Stimulated activated CD4-positive, alpha-beta T cell treated with anti-CD3 and anti-CD28 coated beads, Interleukin-15, amount 100 ng/mL, for 1 hour (primary cell): ENCODE measurements at places on chromosomes 12 and 14.
A peak's percentile ranks its signal among the peaks of the same experiment; 100 is the strongest.

DNA sequence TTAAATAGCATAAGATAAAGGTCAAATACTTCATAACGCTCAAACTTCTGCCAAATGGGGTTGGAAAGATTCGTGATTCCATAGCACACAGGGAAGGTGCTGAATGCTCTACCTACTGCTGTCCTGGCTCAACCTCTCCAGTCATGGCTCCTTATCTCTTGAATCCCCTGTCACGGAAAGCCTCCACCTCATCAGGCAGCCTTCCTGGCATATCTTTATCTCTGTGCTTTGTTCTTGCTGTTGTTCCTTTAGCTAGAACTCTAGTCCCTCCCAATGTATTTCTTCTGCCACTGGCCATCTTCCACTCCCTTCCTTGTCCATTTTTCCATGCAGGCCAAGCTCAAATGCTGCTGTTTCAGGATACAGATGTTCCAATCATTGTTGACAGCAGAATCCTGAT lies 26.9 kb upstream of the TUNAR start:
- DNase-seq, result no peak

- no peak for DNase-seq
These were observed 219.3 kb downstream of the C12orf50 start for GRCh38 chr12:87809916-87810315.

DNA sequence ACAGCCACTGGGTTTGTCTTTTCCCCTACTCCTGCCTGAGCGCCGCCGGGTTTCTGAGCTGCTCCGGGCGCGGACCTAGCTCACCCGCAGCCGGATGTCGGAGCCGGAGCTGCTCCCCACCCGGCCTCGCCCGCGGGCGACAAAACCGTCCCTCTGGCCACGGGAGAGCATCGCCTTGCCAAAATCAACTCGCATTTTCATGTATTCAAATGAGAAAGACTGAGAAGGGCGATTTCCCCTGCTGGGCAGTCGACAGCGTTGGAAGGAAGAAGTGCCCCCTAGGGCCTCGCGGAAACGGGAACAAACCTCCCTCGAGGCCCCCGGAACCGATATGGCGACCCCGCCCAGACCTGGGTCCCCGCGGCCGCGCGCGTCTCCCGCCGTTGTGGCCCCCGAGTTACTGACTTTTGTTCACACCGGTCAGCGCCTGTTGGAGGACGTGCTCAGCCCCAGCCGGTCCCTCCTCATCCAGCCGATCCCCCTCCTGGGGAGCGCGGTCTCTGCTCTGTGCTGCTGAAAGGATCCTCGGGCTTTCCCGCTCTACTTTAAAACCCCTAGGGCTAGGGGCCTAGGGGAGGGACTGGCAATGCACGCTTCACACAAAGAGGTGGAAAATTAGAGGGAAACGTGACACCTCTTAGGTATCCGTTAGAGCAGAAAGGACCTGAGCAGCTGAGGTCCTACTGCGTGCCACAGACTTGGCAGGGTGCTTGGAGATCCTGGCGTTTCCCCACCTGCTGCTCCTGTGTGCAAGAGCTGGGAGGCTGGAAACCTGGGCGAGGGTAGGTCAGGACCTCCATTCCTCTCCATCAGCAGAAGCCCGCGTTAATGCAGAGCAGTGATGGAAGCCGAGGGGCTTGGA lies 4.3 kb downstream of the TTC6 start:
- no peak for DNase-seq

DNA sequence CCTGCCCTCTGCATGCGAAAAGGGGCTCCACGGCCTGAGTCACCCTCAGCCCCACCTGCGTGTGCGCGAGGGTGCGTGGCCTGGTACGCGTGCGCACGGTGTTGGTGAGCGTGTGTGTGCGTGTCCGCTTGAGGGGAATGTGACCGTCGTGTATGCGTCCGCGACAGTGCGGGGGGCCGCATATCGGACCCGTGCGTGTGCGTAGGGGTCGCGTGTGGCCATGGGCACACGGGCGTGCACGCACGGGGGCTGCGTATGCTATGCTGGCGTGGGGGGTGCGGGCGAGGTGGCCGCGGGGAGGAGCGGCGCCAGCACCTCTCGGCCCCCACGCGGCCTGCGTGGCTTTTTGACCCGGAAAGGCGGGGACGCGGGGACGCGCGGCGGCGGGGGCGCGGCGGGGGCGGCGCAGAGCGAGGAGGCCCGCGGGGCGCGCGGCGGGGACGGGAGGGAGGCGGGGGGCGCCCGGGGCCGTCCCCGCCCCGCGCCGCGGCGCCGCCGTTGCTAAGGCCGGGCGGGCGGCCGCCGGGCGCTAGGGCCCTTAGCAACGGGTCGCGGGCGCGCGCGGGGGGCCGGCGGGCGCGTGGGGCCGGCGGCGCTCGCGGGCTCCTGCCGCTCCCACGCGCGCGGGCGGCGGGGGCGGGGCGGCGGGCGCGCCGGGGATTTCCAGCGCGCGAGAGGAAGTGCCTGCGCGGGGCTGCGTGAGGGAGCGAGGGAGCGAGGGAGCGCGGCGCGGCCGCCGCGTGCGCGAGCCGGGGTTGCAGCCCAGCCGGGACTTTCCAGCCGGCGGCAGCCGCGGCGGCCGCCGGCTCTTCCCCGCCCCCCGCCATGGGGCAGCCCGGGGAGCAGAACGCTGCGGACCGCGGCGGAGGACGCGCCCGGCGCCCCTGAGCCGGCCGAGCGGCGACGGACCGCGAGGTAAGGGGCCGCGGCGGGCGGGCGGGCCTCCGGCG lies at the start of gene TRAF3:
TRAF3 (plus strand) TSS at position 689 of the 950 bp plus-strand sequence. CDS start 92,753 bp downstream, outside the sequence.
- peak; percentile 79 for DNase-seq

GRCh38 chr12:57488402-57489156 lies 711 bp downstream of the MARS1 start:
- no peak for DNase-seq

DNA sequence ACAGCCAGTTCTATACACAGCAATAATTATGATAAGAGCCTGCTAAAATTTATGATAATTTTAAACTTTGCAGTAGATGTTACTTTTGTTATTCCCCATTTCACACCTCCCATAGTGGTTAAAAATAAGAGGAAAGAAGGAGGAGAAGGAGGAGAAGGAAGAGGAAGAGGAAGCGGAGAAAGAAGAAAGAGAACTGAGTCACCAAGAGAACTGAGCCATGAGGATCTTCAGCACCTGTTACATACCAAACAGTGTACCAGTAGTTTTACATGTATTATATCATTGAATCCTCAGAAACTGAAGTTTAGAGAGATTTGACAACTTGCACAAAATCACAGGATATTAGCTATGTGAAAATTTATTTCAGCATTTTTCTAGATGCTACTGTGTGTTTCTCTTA lies 3.9 kb downstream of the CD163 start:
- no peak for DNase-seq

DNA sequence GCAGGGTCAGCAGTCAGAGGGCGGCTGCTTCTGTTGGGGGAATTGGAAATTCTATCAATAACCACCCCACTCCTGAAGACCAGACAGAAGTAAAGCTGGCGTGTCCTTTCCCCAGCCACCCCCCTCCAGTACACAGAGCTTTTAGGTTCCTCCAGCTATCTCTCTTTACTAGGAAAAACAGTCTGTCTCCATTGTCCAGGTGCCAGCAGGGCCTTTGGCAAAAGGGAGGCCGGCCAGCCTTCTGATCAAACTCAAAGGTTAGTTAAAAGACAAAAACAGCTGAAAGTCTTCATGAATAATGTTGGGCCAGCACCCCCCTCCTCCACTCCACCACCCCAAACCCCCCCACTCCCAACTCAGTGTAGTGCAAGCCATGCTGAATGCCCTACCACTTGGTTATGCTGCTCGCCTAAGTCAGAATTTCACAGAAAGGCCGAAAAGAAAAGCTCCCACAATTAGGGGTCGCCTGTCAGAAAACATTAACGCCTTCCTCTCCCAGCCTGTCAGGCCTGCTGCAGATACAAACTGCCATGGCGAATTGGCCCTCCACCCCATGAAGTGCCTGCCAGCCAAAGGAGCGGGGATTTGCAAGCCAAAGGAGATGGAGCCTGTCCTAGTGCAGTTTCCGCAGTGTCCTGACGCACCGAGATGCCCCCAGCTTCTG lies 8.9 kb downstream of the ASCL1 start:
- no peak for DNase-seq

GRCh38 chr12:4557586-4557985 lies 4.4 kb upstream of the DYRK4 start:
- no peak for DNase-seq

- no peak for DNase-seq
These were observed 37.4 kb downstream of the NOC4L start for GRCh38 chr12:132181570-132182200.

- no peak for DNase-seq
These were observed 176.8 kb downstream of the APAF1 start for GRCh38 chr12:98821866-98822265.

- no peak for DNase-seq
These were observed 106.9 kb upstream of the ATF7IP start for GRCh38 chr12:14258575-14258940.

DNA sequence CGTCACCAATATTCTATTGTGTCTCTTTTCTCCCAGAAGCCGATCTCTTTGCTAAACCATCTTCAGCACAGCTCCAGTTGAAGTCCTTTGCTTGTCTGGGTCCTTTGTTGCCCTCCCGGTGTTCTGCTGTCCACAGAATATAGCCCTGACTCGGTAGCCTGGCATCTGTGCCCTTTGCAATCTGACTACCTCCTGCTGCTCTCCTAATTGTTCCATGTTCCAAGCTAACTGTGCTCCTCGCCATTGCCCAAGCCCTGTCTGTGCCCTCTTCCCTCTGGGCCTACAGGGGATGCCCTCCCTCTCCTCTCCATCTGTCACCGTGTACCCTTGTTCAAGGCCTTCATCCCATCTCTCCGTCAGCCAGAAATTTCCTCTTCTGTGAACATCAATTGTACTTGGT lies 306.3 kb downstream of the APAF1 start:
- DNase-seq, result no peak

GRCh38 chr12:124646385-124647230 lies 79.2 kb upstream of the NCOR2 start:
- DNase-seq, result peak; percentile 52

GRCh38 chr12:93098077-93098476 lies 169.0 kb upstream of the EEA1 start:
- DNase-seq, result peak; percentile 12

DNA sequence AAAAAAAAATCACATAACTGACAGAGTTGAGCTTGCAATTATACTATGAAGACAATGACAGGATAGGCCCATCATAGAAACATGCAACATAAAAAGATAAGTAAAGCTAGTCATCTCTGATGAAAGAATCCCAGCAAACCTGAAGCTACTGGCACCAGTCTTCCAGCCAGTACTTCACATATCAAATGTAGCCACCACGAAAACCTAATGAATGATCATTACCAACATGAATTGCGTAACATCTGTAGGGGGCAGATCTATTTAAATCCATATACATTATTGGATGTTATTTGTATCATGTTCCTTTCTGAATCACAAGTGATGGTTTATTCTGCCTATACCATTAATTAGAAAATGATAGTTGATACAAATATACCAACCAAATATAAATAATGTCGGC lies 73.9 kb downstream of the BCAT1 start:
- DNase-seq, result no peak

DNA sequence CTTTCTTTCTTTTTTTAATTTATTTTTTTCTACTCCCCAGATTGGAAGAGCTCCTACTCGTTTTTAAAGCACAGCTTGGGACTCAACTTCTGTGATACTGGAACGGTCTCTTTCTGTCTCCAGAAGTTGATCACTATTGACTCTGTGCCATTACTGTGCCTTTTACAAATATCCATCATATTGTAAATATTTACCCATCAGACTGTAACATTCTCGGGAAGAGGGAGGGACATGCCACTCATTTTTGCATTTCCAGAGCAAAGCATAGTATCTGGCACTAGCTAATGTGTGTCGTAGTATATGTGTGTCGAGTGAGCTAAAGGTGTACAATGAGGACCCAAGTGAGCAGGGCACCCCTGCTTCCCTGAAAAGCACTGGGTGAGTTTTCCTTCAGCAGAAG lies 24.0 kb upstream of the GSG1 start:
- DNase-seq, result no peak

GRCh38 chr12:104427547-104427938 lies 29.2 kb upstream of the CHST11 start:
- DNase-seq, result no peak

DNA sequence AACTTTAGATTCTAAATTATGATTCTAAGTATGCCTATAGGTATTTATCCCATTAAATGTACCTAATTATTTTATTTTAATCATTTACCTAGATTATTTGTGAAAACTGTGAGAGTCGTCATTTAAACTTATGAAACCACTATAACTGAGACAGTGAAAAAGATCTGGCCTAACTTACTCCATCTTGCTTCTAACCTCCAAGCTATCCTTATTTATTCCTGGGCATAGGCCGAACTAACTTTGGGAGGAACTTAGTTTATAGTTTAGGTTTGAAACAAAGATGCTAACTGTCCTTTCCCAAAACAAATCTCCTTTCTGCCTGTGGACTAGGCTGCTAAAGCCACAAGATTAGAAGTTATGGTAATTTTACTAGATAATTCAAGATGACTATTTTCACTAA lies 79.7 kb upstream of the PPP2R5C start:
- no peak for DNase-seq

DNA sequence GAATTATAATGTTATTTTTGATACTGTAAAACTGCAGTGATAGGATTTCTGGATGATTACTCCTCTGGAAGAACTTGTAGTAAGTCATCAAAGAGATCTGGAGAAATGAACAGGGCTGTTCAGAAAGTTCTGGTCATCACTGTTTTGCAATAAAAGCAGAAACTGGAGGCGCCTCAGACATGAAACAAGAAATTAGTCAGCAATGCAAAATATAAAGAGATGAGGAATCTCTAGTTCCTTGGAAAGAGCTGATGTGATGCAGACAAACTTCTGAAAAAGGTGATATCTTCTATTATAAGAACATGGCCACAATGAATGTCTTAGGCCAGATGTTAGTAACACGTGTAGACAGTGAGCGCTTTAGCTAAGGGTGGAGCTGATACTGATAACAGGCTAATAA lies 9.5 kb downstream of the ACIN1 start:
- no peak for DNase-seq

- no peak for DNase-seq
These were observed 1.4 kb upstream of the HMGA2 start for GRCh38 chr12:65822732-65823512.

DNA sequence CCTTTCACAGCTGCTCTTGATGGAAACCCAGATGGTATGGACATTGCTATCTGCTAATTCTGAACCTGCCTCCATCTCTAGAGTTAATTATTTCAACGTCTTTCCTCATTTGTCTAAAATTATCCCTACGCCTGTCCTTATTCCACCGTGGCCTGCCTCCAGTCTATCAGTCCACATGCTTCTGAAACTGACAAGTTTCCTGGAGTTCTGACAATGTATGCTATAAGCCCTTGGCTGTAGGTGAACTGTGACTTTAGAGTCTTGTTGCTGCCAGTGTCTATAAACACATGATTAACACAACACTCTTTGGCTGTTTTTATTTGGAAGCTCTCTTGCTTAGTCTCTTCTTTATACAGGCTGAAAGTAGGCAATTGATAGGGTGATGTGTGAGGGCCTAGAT lies 1052.9 kb downstream of the TMTC2 start:
- DNase-seq, result no peak
